ENCODE measurements at places on chromosomes 3 and 15.

DNA sequence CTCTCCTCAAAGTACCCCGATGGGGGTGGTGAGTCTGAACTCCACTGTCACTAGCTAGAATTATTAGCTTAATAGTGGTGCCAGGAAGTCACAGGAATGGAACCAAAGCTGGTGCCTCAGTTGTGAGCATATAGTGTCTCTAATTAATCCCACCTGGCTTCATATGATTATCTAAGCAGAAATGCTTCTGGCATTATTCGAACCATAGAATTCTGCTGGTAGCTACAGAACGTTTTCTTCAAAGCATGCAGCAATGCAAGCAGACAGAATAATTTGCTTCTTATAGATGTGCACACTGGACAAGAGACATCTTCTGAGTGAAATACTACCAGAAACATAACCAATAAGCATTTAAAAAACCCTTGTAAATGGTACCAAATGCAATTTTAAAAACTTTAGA lies 160.9 kb downstream of the IMPG2 start:
- no peak for DNase-seq

GRCh38 chr3:65493371-65493882 lies 545.3 kb downstream of the MAGI1 start:
- no peak for DNase-seq

GRCh38 chr15:90343302-90343790 lies 8.7 kb upstream of the ZNF774 start:
- DNase-seq = no peak

- no peak for DNase-seq
Observed at GRCh38 chr3:2516762-2517441, 418.2 kb downstream of the CNTN4 start.

GRCh38 chr3:70933105-70933810 lies 620.8 kb upstream of the MDFIC2 start:
- no peak for DNase-seq

- no peak for DNase-seq
Observed at GRCh38 chr3:140523600-140523999, 154.3 kb upstream of the TRIM42 start.

DNA sequence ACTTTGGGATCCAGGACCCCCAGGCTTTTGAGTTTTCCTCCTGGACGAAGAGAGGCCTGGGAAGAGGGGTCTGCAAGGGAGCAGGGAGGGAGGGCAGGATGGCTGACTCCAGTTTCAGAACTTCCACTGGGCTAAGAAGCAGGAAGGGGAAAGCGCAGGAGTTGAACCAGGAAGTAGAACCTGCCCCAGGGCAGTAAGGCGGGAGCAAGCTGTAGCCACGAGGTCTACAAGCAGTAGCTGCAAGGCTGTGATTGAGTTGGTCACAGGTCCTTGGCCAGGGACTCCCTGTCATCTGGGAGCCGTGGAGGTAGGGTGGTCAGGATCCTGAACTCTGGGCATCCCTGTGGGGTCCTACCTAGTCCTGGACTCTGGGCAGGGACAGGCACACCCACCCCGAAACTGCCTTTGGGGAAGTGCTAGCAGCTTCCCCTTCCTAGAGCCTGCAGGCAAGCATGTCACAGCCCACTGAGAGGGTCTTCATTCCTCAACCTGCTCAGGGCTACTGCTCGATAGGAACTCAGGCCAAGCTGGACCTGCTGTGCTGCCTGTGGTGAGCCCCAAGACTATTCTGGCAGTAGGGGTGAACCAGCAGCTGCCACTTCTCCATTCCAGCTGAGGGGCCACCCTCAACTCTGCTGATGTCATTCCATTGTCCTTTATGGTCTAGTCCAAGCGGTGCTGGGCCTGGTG lies 5.8 kb upstream of the GNAI2 start:
- no peak for DNase-seq

DNA sequence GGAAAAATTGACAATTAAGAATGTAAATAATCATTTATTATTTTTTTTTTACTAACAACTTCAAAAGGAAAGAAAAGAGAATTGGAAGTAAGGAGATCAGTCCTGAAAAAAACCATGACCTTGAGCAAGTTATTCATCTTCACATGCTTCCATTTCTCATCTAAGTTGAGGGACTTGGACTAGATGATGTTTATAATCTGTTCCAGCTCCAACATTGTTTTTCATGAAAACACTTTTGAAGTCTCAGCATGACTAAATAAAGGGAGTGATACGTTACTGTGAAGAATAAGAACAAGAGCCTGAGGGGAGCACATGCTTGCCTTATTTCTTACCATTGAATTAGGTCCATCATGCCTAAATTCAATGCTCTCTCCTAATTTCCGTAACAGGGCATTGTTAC lies 95.7 kb downstream of the STRIT1 start:
- no peak for DNase-seq

- DNase-seq = no peak
Observed at GRCh38 chr3:30440880-30441279, 165.5 kb upstream of the TGFBR2 start.

Measured in left hindlimb (tissue), 1 donor.